ENCODE measurements at places on chromosomes 13 and 19. TPM values are rescaled to one million over a fixed set of nuclear protein-coding genes. Genes with fewer than 3 reads are reported as not detected.
A peak's percentile ranks its signal among the peaks of the same experiment; 100 is the strongest.

DNA sequence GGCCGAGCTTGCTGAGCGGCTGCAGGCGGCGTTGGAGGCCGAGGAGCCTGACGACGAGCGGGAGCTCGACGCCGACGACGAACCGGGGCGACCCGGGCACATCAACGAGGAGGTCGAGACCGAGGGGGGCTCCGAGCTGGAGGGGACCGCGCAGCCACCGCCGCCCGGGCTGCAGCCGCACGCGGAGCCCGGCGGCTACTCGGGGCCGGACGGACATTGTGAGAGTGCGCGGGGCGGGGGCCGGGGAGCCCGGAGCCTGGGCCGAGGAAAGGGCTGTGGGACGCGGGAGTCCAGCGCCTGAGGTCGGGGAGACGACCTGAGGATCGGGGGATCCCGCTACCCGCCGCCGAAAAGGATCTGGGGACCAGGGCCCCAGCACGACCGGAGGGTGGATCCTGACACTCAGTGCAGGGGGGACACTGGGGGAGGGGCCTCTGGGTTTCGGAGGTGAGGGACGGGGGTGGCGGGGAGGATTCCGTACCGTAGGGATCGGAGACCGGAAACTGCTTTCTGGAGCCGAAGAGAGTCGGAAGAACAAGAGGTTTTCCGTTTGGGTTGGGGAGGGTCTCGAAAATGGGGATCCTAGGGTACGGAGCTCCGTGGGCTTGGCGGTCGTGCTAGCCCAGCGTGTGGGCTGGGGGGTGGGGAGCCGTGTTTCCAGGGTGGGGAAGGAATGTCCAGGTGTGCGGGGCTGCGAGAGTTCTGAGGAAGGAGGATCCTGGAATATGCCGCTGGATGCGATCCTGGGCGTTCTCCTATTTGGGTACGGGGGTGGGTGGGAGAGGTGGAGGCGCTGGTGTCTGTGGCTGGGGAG, 616 bp downstream of the HNRNPUL1 start:
- peak overlapping the region; percentile 78 for H3K4me3 ChIP-seq
- H3K4me1 ChIP-seq: peaks cover 42% of the 10 kb centered on the region
- DNase-seq: peak; percentile 38
- peak overlapping the region; percentile 99 for H3K27ac ChIP-seq
- H3K36me3 ChIP-seq: peaks cover 25% of the 10 kb centered on the region

DNA sequence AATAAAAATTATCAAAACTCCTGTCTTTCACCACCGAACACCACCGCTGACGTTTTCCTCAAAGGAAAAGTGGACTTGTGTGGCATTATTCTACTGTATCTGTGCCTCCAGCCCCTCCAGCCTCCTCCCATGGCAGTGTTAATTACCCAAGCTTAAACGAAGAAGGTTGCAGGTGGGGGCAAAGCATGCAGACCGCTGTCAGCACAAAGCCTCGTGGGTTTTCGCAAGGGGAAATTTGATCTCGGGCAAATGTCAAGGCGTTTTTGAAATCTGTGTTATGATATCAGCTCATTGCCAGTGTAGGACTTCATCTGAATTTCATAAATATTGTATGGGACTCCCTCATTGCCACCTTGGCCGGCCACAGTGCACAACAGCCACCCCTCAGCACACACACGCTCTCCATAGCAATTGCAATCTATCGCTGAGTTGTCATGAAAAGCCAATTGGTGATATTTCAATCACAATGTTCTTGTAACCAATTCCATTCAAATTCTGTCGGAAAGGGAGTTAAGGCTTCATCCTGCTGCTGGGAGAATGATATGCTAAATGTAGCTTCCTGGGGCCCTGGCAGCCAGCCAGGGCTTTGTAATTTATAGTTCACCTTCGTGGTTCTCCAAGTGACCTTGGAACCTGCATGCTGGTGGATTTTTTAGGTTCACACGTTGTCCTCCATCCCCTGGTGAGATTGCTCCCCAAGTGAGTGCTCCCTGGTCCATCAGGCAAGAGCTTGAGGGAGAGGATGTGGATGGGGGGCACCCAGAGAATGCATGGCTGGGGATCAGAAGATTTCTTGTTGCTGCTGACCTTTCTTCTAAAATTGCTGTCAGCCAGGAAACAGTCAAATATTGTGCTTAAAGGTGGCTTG, 16.6 kb downstream of the CHST8 start:
- DNase-seq: no peak
- H3K4me3 ChIP-seq: no peak overlapping the region
- no peak overlapping the region for H3K27ac ChIP-seq
- H3K27me3 ChIP-seq: no peaks in the 10 kb centered on the region
- H3K4me1 ChIP-seq: no peaks in the 10 kb centered on the region

THSD1 gene
- polyA plus RNA-seq: not detected

GRCh38 chr13:46641274-46642081, 88.5 kb downstream of the LRCH1 start:
- H3K36me3 ChIP-seq: no peaks in the 10 kb centered on the region
- H3K27ac ChIP-seq: no peak overlapping the region
- no peaks in the 10 kb centered on the region for H3K27me3 ChIP-seq
- H3K4me1 ChIP-seq: peaks cover 8% of the 10 kb centered on the region

GRCh38 chr19:43913383-43913782, 21.7 kb downstream of the ZNF45 start:
- no peak overlapping the region for H3K27ac ChIP-seq
- H3K4me1 ChIP-seq: no peaks in the 10 kb centered on the region
- no peak overlapping the region for H3K4me3 ChIP-seq
- no peaks in the 10 kb centered on the region for H3K27me3 ChIP-seq

DNA sequence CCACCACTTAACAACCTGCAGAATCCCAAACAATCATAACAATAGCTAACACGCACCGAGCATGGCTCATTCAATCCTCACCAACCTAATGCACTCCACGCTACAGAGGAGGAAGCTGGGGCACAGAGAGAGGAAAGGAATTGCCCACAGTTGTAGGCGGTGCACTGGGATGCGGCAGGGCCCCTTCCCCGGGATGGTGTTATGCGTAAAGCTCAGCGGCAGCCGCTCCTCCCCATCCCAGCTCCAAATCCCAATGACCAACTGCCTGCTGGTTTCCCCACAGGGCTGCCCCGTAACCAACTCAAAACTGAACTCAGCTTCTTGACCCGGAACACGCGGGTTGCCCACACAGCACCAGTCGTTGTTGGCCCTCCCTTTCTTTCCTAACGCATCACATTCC, 42.2 kb downstream of the SERP2 start:
- no peak overlapping the region for H3K27ac ChIP-seq
- no peak overlapping the region for H3K4me3 ChIP-seq
- H3K36me3 ChIP-seq: no peaks in the 10 kb centered on the region
- H3K27me3 ChIP-seq: no peaks in the 10 kb centered on the region
- no peaks in the 10 kb centered on the region for H3K4me1 ChIP-seq

DNA sequence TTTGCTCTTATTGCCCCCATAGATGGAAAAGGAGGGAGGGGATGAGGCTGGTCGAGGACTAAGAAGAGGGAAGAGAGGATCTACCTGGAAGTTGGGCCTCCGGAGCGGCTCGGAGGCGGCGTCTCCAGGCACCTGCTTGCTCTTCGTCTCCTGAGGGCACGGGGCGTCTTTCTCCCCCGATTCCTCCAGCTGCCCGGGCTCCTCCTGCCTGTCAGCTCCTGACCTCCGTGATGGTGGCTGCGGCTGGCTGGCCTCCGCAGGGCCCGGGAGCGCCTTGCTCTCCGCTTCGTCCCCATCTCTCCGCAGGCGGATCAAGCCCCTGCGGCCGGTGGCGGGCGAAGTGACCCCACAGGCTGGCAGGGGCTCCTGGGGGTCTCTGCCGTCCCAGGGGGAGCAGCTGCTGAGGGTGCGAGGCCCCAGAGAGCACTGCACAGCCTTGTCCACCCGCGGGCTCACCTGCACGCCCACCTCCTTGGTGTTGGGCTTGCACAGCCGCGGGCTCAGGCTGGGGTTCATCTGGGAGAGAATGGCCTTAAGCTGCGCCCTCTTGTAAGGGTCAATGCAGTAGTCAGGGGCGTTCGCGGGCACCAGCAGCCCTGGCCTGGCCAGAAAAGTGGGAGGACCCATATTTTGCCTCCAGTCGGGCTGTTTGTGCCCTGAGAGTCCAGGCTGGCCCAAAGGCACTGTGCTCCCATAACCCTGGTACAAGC, 3.8 kb downstream of the ZAR1L start:
- H3K4me1 ChIP-seq: peaks cover 20% of the 10 kb centered on the region
- no peaks in the 10 kb centered on the region for H3K27me3 ChIP-seq
- H3K36me3 ChIP-seq: no peaks in the 10 kb centered on the region
- no peak overlapping the region for H3K4me3 ChIP-seq

Data from CD4-positive, alpha-beta memory T cell (primary cell).